CD4-positive, alpha-beta T cell treated with Interleukin-6 at 100 ng/mL for 8 hours (primary cell): ENCODE measurements at places on chromosomes 12 and 14.

- no peak for DNase-seq
Observed at GRCh38 chr14:38256533-38256840, 594 bp upstream of the CLEC14A start.

DNA sequence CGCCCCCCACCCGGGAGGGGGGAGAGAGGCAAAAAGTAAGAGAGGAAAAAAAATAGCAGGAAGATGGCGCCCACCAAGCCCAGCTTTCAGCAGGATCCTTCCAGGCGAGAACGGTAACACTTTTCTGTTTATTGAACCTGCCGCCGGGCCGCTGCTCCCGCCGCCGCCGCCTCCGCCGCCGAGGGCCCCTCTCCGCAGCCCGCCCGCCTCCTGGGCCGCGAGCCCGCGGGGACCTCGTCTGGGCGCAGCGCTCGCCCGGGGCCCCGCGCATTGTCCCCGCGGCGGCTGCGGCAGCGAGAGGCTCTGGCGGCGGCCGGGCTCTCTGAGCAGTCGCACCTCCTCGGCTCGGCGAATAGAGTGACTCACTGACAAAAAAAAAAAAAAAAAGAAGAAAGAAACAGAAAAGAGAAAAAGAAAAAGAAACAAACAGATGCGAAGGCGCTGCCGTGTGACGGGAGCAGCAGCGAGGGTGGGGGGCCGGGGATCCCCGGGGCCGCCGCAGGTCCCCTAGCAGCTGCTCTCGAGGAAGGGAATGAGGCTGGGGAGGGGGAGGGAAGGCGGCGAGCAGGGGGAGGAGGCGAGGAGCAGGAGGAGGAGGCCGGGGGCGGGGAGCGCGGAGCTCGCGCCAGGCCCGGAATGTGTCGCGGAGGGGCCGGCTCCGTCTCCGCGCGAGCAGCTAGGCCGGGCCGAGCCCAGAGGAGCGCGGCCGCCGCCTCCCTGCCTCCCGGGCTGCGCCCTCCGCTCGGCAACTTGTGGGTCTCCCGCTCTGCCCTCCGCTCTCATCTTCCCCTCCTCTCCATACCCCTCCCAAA, 781 bp downstream of the NPAS3 start:
- DNase-seq = no peak

DNA sequence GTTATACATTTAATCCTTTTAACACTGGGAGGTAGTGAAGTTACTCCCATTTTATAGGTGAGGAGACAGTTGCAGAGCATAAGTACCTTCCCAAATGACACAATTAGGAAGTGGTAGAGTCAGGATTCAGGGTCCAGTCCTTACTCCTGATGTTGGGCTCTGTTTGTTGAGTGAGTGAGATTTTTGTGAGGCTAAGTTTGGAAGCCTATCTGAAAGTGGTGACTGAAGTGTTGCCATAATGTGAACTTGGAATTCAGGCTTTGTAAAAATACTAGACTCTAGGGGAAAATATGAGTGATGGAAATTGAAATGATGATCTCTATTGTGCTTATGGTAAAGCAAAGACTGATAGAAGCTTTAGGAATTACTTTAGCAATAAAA, 2.2 kb downstream of the NUDT4 start:
- no peak for DNase-seq

- DNase-seq = no peak
Observed at GRCh38 chr14:88815980-88816379, 8.5 kb upstream of the TTC8 start.

- DNase-seq = no peak
Observed at GRCh38 chr12:98973395-98973794, 328.3 kb downstream of the APAF1 start.

GRCh38 chr14:104773505-104774452, 20.8 kb downstream of the SIVA1 start:
- DNase-seq = no peak

DNA sequence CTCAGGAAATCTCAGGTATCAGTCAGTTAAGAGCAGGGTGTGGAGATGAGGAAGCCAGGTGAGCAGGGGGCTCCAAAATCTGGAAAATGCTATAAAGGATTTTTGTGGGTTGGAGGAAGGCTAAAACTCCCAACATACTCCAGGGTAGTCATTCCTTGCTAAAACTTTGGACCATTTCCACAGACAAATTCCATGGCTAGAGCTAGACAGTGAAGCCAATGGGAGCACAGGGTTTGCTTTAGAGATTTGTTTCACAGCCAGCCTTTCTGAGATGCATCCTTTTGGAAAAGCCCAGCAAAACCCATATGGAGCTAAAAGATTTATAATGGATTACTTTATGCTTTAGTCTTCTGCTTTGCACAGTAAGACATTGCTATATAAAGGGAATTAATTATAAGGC, 146.5 kb downstream of the SAMD4A start:
- DNase-seq = no peak

GRCh38 chr12:57046947-57047890, 2.7 kb downstream of the MYO1A start:
- DNase-seq = peak; percentile 17

DNA sequence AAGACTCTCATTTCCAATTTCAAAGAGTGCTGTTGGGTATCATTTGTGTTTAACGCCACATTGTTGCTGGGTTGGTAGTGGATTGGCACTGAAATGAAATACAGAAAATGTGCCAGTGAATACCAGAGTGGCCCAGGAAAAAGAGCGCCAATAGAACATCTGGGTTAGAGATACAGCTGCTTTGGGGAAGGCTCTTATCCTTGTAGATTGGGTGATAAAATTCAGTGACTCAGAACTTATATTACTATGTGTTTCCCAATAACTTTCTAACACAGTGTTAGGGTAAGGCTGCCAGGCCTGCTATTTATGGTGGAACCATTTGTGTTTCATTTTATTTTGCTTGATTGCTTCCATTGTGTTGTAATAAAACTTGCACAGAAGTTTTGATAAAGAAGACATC, 168.2 kb upstream of the SSTR1 start:
- DNase-seq = no peak

DNA sequence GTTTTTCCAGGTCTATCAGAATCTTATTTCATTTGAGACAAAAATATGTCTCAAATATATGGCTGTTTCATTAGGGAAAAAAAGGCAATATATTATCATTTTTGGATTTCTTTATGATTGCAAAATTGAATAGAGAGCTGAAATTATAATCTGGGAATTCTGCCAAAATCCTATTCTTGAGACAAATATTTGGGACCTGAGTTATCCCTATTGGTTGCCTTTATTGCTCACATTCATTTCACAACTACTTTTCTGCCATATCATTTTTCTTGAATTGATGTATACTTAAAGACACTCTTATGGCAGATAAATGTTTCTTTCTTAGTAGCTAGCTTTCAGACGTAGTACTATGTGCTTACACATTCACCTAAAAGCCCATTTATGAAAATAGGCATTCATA, 241.6 kb upstream of the NOVA1 start:
- no peak for DNase-seq

DNA sequence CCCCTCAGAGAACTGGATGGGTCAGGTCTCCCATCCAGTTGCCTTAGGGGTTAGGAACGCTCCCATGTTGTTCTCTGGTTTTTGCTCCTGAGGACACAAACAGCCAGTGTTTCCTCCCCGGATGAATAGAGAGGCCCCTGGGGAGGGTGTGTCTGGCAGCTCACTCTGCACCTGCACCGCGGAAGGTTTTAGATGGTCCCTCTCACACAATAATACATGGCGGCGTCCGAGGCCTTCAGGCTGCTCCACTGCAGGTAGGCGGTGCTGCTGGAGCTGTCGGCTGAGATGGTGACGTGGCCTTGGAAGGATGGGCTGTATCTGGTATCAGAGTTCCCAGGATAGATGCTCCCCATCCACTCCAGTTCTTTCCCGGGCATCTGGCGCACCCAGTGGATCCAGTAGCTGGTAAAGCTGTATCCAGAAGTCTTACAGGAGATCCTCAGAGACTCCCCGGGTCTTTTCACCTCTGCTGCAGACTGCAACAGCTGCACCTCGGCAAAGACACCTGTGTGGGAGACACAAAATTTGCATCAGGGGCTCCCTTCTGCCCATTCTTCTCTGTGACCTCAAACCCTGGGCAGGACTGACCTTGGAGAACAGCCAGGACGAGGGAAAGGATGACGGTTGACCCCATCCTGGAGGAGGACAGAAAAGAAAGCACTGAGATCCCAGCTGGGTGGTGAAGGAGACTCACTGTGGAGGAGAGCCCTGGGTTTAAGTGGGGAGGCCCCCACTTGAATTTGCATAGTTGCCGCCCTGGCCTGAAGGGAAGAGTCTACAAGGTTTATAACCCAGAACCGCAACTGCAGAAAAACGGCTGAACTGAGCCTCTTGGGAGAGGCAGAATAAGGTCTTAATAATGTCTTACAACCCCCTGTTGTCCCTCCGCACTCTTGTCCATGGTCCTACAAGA, 1324.8 kb downstream of the TMEM121 start:
- DNase-seq = no peak

DNA sequence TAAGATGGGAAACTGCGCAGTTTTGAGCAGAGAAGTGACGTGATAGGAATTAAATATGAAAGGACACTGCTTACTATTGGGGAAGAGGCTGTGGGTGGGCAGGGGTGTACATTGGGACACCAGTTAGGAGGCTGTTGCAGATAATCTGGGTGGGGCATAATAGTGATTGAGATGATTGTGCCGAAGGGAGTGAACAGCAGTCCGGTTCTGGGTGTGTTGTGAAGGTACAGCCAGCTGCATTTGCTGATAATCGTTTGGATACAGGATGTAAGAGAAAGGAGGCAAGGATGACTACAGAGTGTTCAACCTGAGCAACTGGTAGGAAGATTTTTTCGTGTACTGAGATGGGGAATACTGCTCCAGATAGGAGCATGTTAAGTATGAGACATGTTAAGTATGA, 205.2 kb upstream of the NEDD1 start:
- DNase-seq = no peak

DNA sequence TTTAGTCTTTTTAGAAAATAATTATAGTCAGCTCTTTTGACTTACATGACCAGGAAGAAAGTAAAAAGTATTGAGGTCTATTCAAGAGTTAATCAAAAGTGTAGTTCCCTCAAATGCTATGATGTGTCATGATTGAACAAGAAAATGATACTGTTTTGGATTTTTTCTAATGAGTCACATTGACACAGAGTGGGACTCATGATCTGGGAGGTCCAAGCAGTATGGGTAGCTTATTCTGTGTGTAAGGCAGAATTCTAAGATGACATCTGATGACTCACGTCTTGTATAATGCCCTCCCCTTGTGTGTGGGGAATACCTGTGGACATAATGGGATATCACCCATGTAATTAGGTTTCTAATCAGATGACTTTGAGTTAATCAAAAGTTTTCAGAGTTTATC, 178.1 kb upstream of the DDHD1 start:
- DNase-seq = no peak

DNA sequence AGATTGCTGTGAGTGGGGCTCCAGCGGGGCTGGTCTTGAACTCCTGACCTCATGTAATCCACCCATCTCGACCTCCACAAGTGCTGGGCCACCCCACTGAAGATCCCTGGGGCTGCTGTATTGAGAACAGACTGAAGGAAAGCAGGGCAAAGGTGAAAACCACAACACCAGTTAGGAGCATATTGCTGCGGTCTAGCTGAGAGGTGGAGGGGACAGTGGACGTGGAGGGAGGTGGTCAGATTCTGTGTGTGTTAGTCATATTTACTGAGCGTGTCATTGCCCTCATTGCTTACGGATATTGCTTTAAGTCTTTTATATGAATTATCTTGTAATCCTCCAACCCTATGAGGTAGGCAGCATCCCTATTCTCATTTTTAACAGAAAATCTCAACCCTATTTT, 69.0 kb upstream of the OVCH1 start:
- no peak for DNase-seq

DNA sequence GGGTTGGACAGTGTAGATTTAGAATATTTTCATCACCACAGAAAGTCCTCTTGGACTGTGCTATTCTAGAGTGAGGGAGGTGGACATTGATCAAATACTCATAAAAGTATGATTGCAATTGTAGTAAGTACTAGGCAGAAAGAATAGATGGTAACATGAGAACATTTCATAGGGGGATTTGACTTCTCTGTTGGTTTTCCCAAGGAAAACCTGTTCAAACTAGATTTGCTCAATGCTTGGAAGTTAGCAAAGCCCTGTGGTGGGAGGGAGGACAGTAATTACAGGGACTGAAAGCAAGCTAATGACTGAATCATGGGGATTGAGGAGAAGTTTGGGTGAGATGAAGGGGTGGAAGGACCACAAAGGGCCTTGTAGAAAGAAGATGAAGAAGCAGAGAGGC, 24.4 kb upstream of the EID3 start:
- DNase-seq = no peak

DNA sequence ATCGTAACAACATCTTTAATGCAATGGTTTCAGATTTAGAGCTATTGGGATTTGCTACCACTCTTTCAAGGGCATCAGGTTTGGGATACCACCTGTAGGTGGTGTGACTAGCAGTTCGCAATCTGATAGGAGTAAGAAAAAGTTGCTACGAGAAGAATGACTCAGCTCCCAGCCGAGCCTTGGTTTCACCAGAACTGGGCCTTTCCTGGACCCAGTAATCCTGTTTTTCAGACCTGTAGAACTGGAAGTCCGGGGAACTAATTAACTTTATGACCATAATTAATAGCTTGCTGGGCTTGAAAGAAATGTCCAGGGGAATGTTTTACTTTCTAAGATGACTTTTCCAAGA, 770 bp downstream of the ABHD4 start:
- peak; percentile 19 for DNase-seq

DNA sequence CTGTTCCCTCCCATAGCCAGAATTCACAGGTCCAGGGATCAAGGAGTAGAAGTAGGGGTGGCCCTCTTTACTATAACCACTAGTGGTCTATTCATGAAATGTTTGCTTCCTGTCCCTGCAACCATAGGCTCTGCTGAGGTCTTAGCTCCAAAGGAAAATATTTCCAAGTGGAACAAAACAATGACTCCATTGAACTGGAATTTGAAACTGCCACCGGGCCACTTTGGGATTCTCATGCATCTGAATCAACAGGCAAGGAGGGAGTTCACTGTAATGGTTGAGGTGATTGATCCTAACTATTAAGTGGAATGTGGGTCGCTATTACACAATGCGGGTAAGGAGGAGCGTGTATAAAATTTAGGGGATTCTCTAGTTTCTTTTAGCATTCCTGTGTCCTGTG, 197.0 kb downstream of the ETNK1 start:
- DNase-seq = no peak

DNA sequence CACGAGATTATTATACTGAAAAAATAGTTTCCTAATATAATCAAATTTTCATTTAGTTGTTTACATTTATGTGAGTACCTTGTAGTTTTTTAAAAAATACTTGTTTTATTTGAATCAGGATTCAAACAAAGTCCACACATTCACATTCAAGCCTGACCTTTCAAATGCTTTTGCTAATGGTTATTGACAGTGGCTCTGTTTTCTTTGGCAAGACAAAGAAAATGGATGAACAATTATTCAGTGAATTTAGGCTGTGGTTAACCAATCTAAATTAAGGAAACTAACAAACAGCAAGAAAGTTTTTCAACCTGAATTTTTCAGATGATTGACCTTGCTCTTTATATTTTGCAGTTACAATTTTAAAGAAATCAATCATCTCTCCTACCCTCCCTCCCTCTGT, 9.7 kb downstream of the SLC4A8 start:
- DNase-seq = no peak
